ENCODE measurements at places on chromosomes 11 and 22.

DNA sequence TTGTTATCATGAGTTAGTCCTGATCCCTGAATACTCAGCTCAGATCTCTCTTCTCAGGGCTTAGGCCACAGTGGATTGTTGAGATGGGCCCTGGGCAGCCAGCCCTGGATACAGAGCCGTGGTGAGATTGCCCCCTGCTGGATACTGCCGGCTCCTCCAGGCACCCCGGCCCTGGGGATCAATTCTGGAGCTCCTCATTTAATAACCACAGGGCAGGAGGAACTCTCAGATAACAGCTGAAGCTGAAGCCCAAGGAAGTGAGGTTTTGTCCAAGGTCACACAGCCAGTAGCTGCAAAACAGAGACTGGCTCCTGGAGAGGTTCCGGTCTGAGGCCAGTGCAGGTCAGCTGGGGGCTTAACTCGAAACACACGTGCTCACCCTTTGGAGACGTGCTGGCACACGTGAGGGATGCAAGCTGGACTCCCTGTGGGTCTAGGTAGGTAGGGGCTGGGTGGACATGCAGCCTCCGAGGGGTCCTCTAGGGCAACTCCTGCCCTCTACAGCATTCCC is 16.0 kb downstream of the USH1C start:
- peak; percentile 20 for DNase-seq

DNA sequence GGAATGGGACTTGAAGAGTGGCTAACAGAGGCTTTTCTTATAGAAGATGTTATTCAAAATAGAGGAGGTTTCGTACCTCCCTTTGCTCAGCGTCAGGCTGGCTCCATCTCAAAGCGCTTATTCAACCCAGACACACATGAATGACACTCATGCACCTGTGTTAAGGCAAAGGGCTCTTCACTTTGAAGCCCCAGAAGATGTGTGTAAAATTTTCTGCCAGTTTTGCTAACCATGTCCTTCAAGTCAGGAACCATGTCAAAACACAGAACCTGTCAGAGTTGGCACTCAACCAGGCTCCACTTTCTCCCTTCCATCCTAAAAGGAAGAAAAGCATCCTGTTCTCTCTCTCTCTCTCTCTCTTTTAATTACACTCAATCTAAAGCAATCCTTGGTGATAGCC is 352.8 kb upstream of the NARS2 start:
- no peak for DNase-seq

GRCh38 chr11:132448334-132448995 is 1078.0 kb downstream of the NTM start:
- DNase-seq: no peak

- peak; percentile 7 for DNase-seq
Measured at GRCh38 chr11:67614730-67615714, 8.3 kb downstream of the NDUFV1 start.

GRCh38 chr11:75078233-75078632 is 18.4 kb downstream of the OR2AT4 start:
- DNase-seq: peak; percentile 10

- DNase-seq: no peak
Measured at GRCh38 chr11:69371731-69372588, 78.0 kb downstream of the MYEOV start.

GRCh38 chr22:50697667-50698506 is 25.3 kb downstream of the SHANK3 start:
- DNase-seq: no peak

- no peak for DNase-seq
Measured at GRCh38 chr11:66008468-66009101, 3.2 kb upstream of the CST6 start.

GRCh38 chr11:66845876-66846212 is 2.6 kb downstream of the RCE1 start:
- no peak for DNase-seq

GRCh38 chr11:45264839-45265515 is 21.2 kb downstream of the SYT13 start:
- DNase-seq: peak; percentile 58

DNA sequence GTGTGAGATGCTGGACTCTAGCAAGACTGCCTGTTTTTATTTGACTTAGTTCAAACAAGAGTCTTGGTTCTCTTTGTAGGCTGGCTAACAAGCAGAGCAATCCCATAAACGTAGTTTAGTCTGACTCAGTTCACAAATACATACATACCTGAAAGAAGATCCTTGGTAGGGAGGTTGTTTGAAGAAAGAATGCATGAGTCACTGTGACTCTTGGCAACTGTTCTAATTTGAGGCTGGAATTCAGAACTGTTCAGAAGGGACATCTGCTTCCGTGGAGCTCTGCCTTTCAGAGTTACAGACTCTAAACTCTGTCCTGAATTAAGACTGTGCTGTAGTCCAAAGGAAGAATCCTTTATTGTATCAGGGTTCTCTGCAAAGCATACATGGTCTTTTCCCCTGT is 32.2 kb downstream of the C2CD3 start:
- DNase-seq: peak; percentile 93

GRCh38 chr11:2570211-2570811 is 125.5 kb downstream of the KCNQ1 start:
- no peak for DNase-seq

DNA sequence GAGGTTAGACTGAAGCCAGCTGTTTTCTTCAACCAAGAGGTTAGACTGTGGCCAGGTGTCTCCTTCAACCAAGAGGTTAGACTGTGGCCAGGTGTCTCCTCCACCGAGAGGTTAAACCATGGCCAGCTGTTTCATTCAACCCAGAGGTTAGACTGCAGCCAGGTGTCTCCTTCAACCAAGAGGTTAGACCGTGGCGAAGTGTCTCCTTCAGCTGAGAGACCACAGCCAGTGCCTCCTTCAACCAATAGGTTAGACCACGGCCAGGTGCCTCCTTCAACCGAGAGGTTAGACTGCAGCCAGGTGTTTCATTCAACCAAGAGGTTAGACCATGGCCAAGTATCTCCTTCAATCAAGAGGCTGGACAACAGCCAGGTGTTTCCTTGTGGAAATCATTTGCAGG is 498.1 kb downstream of the TBC1D22A start:
- DNase-seq: no peak

DNA sequence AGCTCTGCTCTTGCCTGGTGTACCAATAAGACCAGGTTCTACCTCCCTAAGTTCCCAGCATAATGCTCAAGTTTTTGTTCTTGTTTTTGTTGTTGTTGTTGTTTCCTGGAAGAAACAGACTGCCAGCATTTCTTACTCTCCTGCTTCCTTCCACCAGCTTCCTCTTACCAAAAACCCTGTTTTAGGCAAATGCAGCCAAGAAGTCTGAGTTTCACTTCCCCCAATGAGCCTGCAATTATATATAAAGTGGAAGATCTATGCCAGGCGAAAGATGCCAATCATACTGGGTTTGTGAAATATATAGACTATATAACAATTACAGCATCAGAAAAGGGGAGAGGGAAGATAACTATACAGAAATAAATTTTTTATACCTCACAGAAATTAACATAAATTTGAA is 931.5 kb upstream of the FAT3 start:
- DNase-seq: no peak

DNA sequence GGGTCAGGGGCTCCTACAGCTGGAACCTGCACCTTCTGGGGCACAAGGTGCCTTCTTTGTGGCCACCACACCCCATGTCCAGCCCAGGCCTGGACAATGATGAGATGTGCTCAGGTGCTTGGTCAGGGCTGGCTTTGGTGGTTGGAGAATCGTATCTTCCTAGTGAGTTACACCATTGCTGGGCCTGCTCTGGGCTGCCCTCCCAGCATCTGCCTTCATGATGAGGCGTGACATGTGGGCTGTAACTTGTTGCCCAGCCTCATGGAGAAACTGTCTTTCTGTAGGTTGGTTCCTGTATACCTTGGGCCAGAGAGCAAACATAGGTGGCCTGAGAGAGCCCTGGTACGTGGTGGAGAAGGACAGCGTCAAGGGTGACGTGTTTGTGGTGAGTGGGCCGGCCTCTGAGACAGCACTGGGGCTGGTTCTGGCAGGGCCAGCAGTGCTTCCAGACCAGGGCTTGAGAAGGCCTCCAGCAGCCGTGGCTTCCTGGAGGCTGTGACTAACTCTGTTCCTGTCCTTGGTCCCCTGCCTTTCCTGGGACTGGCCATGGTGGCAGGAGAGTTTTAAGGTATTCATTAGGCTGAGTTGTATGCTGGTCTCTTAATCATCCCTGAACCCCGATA is 18.1 kb downstream of the TRMU start:
- DNase-seq: peak; percentile 12

DNA sequence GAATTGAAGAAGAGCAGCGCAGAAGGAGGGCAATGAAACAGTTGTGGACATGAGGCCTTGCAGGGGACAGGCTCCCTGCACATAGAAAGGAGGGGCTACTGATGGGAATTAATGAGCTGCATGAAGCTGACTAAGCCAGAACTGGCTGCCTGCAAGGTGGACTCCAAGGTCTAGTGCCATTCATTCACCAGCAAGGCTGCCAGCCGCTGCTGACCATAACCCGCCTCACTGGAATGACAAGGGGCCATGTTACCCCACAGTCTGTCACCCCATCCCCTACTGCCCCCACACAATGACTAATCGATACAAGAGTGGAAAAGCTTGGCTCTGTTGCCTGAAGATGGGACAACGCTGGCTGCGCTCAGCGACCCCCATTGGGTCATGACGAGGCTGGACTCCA is 44.6 kb downstream of the SPATA19 start:
- no peak for DNase-seq

- no peak for DNase-seq
Measured at GRCh38 chr11:58784995-58785394, 53.3 kb upstream of the GLYAT start.

DNA sequence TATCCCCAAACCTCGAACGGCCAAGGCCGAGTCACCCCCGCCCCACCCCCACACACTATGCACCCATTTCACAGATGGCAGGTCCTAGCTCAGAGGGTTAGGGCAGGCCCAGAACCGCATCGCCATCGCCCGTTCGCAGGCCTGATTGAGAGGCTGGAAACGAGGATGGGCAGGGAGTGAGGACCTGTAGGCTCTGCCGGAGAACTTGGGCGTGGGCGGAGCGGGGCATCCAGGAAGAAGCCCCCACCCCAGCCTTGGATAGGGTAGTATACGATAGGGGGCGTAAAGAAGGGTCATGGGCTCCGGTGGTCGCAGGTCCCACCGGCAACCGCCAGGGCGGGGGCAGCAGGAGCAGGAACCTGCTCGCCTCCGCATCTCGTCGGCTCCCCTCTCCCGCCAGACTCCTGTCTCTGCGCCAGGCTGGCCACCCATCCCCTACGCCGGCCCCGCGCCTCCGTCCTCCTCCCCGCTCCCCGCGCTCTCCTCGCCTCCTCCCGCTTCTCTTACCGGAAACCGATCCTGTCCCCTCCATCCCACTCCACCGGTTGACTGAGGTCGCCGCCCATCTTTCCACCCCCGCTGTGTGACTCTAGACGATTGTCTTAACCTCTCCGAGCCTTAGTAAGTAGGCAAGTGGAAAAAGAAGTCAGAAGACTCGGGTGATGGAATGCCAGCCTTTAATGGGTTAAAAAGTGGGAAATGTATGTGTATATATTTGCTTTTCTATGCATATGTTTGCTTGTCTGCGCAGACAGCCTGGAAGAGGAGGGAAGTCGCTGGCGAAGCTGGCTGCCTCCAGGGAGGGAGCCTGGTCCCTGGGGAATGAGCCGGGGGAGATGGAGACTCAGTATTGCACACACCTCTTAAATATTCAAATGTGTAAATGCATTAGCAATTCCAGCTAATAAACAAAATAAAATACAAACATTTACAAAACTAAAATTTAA is 52.8 kb downstream of the CYTH4 start:
- DNase-seq: no peak

DNA sequence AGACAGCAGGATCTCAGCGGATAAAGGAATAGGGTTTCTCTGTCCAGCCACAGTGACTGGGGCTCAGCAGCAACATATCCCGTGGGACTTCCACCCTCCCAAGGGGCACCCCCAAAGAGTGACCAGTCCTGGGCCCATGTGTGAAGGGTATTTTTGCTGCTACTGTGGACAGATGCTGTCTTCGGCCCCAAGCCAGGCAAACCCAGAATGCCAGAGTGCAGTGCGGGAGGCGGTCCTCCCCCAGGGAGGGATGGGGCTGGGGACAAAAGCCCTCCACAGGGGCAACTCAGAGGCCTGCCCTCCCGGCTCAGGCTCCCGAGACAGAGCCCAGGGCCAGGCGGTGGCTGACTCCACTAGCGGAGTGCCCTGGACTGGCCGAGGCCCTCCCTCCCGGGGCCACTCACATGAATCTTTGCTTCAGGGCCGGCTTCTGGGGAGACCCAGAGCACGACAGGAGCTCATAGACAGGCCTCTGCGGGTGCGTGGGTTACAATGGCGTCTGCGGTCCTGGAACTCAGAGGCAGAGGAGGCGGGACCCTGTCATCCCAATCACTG is 34.7 kb upstream of the WNT7B start:
- no peak for DNase-seq

- DNase-seq: no peak
Measured at GRCh38 chr11:64611869-64612646, 21.0 kb downstream of the SLC22A12 start.

DNA sequence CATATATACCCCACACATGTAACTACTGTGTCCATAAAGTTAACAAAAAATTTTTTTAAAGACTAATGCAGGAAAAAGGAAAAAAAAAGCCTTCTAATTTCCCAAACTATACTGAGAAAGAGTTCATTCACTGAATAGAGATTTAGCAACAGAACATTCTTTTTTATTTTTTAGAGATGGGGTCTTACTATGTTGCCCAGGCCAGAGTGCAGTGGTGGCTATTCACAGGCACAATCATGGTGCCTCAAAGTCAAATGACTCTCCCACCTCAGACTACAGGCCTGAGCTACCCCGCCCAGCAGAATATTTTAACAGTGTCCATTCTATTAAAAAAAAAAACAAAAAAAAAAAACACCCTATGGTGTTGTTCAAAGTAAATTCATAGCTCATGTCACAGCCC is 25.7 kb downstream of the DGCR2 start:
- no peak for DNase-seq

- DNase-seq: peak; percentile 83
Measured at GRCh38 chr11:119094816-119095065, 6.9 kb downstream of the DPAGT1 start.

- peak; percentile 52 for DNase-seq
Measured at GRCh38 chr11:96088914-96089313, 165.0 kb upstream of the MTMR2 start.

Data from amniotic epithelial cell (primary cell).